Effector memory CD4-positive, alpha-beta T cell (primary cell): ENCODE measurements at places on chromosomes 12 and 14.

- no peak for DNase-seq
These were observed at the start of gene LRTM2 for GRCh38 chr12:1820191-1820895. LRTM2 (plus strand) TSS chr12:1820565; CDS start chr12:1828149, 7,584 bp downstream.

DNA sequence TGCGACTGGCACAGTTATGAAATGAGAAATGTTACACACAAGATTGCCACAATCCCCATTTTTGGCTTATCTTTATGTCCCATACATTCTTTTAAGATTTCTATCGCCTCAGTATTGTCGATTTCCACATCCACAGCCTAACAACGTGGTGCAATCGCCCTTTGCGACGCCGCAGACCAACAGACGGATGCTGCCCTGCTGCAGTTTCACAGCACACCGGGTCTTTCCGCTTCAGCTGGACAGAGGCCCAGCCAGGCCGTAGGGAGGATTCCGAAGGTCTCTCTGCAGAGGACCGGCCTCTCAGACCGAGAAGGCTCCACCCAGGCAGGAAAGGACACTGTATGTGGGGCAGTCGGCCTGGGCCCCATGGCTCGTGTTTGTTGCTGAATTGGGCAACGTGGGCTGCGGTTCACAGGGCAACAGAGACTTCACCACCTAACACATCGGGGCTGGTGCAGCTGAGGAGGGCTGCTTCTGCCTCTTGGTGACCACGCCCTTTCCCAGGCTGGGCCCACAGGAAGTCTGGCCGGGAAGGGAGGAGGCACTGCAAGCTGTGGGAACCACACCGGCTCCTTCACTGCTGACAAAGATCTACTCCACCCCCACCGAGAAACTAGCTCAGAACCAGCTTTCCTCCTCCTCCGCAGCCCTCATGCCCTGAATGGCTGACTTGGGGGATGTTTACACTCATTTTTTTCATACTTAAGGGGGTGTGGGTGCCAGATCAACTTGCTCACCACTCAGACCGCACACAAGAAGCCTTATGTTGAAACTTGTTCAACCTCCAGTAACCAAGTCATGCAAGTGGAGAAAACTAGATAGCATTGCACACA, 32.9 kb upstream of the MDM1 start:
- peak; percentile 76 for DNase-seq

- no peak for DNase-seq
These were observed 92.0 kb downstream of the PPP2R5C start for GRCh38 chr14:101853455-101854018.

DNA sequence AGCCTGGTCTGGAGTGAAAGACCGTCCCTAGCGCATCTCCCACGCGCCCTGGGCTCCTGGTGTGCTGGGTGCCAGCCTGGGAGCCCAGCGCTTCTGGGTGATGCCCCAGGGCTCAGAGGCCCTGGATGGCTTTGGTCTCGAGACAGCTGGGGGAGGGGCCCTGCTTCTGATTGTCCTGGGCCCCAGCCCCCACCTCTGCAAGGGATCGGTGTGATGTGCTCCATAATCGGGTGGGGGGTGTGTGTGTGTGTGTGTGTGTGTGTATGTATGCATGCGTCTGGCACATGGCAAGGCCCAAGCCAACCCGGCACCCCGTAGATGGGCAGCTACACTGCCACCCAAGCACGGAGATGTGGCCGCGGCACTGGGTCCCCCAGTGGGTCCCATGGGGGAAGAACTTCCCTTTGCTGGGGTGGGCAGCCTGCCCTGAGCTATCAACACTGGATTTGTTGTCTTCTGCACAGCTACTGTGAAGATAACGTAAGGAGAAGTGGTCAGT, 3.1 kb downstream of the ZBTB42 start:
- DNase-seq = no peak

GRCh38 chr12:5428332-5429221, 3.3 kb upstream of the NTF3 start:
- DNase-seq = no peak

- DNase-seq = no peak
These were observed 24.3 kb downstream of the MAPK1IP1L start for GRCh38 chr14:55075628-55076175.

DNA sequence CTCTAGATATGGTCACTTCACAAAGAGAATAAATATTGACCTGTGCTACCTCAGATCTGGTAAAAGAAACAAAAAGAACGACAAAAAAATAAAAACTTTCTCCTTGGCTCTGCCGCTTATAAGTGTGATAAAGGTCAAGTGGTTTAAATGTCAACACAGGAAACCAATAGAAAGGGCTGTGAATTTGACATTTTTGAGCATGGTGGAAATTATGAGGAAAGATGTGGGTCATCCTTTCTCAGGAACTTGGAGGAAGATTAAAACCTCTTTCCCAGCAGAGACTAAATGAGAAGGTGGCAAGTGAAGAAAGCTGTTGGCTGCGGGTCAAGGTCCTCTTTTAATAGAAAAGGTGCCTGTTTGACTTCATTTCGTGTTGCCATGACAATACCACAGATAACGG, 28.2 kb downstream of the TESPA1 start:
- no peak for DNase-seq

DNA sequence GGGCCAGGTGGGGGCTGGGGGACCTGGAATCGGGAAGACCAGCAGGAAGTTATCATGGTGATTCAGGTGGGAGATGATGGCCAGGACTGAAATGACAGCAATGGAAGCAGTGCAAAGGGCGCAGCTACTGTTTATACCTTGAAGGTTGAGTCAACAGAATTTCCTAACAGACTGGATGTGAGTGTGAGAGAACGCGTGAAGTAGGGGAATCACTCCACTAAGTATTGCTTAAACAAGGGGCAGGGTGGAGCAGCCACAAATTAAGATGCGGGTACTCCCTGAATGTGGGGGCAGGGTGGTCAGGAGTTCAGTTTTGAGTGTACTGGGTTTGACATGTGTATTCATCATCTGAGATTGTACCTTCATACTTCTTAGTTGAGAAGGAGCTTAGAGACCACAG, 45.1 kb downstream of the MYF5 start:
- no peak for DNase-seq

DNA sequence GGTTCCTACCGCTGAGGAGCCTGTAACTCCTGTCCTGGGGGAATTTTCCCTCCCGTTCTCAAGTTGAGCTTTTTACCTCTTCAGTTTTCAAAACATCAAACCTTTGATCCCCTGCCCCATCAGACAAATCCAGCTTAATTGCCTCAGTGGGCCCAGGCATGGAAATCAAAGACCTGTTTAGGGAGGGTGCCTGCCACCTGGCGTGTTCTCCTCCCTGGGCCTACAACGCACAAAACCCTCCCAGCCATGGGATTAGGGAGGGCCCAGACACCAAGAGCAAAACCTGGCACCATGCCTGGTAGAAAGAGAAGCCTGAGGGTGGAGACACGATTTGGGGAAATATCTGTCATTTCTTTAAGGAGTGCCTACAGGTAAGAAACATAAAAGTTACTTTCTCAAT, 672.9 kb downstream of the BCL11B start:
- no peak for DNase-seq

DNA sequence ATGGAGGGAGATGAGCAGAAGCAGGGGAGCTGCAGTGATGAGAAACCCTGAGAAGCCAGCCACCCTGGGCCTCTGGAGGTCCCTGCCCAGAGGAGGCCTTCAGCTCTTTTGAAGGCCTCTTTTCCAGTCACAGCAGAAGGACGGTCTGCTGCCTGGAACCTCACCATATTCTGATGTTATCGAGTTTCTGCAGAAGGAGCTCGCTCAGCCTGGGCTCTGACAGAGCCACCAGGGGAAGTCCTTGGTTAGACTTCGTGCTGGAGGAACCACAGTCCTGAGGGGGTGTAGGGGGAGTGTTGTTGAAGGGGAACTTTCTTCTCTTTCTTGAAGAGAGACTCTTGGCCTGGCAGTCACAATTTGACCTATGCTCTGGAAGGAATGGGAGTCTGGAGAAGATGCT, 25.1 kb upstream of the BATF start:
- DNase-seq = no peak

- DNase-seq = no peak
These were observed 38.7 kb downstream of the WIF1 start for GRCh38 chr12:65082406-65082805.

DNA sequence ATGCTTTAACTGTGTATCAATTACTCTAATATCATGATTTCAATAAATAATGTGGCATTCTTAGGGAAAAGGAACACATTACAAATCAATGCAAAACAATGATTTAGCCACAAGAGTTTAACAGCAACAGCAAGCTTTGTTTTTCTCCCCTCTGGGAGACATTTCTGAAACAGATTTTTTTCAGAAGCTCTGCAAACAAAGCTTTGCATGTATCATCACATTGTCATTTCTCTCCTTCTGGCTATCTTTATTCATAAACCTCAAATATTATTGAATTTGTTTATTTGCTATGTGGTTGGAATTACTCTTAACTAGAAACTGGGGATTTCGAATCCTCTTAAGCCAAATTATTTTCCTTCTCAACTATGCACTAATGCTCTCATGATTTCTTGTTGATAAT, 278.4 kb upstream of the ATXN7L3B start:
- no peak for DNase-seq

DNA sequence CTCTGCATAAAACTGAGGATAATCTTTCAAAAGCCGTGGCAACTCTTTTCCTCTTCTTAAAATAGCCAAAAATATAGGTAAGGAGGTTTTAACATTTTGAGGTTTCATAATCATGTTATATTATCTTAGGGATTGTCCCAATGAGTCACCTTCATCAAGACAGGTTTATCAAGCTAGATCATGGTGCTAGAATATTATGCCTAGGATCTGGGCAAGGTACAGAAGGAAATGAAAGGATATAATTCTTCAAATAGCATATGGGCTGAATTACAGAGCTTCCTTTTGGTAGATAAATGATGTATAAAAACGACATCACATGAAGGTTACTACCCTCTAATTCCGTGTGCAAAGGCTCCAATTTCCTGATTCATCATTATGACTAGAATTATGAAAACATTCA, 28.6 kb upstream of the TBC1D15 start:
- no peak for DNase-seq

DNA sequence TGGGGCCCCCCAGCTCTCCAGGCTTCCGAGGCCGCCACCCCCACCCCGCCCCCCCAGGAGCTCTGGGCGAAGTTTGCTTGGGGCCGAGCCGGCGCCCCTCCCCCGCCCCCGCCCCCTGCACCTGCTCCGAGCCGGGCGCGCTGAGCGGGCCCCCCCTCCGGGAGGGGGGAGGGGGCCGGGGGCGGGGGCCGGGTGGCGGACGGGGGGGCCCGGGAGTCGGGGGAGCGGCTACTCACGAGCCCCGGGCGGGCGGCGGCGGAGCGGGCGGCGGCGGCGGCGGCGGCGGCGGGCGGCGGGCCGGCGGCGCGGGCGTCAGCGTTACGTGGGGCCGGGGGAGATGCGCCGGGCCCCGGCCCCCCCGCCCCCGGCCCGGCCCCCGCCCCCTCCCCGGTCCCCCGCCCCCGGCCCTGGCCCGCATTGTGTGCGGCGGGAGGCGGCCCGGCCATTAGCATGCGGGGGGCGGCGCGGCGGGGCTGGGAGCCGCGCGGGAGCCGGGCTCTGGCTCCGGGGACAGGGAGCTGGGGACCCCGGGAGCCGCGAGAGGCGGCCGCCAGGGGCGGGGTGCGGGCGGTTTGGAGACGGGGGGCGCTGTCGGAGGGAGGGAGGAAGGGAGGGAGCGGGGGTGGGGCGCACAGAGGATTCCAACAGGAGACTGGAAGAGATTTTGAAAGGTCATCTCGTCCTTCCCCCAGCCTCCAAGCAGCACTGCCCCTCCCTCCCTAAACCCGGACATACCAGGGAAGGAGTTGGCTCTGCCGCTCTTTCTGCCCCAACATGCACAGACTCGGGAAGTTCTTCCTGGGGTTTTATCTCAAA, at the start of gene ZNF219:
Gene ZNF219 (minus strand): TSS at position 580 of the 816 bp plus-strand sequence. CDS start 5,064 bp downstream, outside the sequence.
- peak; percentile 25 for DNase-seq

DNA sequence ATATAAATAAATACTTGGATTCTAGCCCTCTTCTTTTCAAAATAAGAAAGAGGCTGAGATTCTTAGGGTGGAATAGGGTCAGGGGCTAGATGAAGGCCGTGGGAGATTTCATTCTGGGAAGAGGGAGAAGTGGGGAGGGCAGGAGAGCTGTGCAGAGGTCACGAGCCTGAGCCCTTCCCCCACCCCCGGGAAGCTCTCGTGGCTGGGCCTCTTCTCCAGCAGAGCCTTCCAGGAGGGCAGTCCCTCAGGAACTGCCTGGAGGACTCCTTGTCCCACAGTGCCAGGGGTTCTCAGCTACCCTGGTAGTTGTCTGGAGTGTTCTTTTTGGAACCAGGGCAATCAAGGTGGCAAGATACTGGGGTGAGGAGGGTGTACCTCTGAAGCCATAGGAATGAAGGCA, 94.0 kb downstream of the ESR2 start:
- DNase-seq = no peak

GRCh38 chr12:111073370-111073769, 153.0 kb upstream of the MYL2 start:
- DNase-seq = no peak

GRCh38 chr14:89542786-89543424, 125.9 kb upstream of the FOXN3 start:
- no peak for DNase-seq

- no peak for DNase-seq
These were observed 646 bp downstream of the ST8SIA1 start for GRCh38 chr12:22333713-22334409.
